ENCODE measurements at places on chromosomes 2 and 18.

GRCh38 chr2:215731108-215731658 lies 282.2 kb downstream of the MREG start:
- no peak for DNase-seq

- no peak for DNase-seq
These were observed 18.7 kb upstream of the DUSP2 start for GRCh38 chr2:96163768-96164429.

DNA sequence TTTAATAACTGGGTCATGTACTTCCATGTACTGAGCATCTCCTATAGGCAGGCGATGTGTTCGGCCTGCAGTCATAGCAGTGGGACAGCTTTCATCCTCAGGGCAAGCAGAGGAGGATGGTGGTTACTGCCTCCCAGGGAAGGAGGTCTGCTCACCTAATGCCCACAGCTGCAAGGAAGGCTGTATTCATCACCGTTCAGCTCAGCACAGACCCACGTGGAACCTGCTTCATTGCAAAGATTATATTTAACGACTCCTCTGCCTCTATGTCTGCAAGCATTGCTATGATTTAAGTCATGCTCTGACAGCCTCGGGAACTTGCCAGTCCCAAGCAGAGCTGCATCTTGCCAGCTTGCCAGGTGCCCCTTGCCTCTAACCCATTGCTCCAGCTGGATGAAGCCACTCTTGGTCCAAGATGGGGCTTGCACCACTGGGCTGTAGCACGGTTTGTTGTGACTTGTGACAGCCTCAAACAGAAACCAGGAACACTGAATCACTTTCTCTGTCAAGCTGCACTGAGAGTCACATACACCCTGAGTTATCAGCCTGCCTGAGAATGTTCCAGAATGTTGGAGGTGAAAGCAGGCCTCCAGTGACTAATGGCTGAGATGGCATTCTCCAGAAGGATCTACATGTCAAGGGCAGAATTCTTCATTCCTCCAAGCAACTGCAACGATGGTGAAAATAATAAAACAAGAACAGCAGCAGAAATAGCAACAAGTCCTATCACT lies 651.1 kb upstream of the ID2 start:
- no peak for DNase-seq

DNA sequence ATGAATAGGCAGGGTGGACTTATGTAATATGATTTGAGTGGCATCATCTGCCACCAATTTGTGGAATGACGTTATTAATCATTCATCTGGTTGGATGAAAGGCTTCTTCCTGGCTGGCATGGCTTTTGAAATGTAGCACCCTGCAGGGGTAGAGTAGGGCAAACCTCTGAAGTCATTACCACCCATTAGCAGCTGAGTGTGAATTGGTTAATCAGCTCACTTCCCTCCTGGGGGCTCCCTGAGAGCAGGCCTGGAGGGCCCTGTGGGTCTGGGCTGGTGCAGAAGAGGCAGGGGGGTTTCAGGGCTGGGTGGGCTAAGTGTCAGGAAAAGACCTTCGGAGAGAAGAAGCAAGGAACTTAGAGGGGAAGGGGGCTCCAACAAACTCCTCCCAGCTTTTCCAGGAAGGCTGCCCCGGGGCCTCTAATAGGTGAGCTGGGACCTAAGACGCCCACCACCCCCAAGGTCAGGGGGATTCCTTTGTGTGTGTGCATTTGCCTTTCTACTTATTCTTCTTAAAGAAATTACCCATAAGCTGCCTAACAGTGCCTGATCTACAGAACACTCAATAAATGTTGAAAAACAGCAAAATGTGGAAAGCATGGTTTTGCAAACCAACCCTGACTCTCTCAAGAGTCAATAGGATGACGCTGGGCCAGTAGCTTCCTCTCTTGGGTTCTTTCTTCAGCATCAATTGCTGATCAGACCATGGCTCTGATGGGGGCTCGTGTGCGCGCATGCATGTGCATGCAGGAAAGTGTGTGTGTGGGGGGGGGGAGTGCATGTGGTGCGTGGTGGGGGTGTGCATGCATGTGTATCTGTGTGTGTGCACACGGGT lies 49.7 kb upstream of the ZNF516 start:
- no peak for DNase-seq

- DNase-seq, result no peak
These were observed 104.6 kb upstream of the COL3A1 start for GRCh38 chr2:188869550-188869949.

DNA sequence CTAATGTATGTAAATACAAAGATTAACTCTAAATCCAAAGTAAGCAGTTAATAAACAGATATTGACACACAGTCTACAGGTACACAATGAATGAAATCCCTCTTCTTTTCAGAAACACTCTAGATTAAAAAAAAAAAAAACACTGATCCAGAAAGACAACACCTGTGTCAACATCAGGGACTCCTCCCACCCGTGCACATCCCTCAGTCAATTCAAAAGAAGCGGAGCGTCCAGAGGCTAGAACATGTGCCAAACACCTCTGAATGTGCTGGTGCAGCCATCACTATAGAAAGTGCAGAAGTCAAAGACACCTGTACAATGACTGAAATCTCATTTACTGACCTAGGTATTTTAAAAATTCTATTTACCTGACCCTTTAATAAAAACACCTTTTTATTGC lies 622.6 kb upstream of the ID2 start:
- DNase-seq, result no peak

DNA sequence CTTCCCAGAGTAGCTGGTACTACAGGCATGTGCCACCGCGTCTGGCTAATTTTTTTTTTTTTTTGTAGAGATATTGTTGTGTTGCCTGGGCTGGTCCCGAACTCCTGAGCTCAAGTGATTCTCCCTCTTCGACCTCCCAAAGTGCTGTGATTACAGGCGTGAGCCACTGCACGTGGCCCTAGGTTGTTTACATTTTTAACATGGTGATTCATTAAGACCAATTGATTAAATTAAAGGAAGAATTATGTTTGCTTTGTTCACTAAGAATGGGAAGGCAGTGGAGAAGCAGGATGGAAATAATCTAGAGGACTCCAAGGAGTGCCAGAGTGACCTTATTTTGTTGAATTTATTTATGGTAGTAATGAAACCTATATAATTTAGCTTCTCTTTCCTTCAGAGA lies 7.5 kb downstream of the LCLAT1 start:
- no peak for DNase-seq

DNA sequence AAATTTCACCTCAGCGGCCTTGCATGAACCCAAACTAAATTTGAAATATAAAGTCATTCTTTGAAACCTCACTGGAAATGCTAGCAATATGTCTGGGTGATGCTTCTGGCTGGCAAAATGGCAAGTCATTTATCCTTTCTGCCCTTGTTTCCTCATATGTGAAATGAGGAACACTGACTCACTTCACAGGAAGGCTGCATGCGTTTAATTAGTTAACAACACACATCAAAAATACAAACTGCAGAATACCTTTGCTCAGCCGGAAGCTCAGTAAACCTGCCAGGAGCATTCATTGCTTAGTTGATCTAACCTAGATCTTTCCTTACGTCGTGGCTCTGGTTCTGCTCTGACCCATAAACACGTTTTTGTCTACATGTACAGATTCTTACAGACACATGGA lies 214.2 kb upstream of the ACVR2A start:
- DNase-seq, result no peak

GRCh38 chr2:199433204-199433832 lies 24.4 kb downstream of the SATB2 start:
- DNase-seq, result no peak

DNA sequence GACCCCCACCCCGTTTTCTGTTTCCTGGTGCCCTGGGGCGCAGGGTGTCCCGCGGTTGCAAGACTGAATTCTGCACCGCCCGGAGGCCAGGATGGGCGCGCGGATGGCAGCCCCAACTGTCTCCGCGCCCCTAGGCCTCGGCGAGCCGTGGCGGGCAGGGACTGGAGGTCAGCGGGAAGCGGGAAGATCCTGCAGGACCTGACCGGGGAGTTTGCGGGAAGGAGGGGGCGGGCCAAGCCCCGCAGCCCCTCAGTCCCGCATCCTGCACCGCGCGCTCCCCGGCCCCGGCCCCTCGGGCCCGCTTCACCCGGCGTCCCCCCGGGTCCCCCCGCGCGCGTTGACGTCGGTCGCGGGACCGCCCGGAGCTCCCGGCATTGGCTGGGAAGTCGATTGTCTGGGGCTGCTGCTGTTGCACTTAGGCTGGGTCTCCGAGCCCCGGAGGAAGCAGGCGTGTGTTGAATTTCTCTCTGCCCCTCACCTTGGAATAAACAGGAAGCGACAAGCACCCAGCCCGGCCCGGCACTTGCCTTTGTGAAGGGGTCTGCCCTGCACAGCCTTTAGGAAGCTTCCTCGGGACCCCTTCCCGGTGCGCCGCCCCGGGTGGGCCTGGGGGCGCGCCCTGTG lies at the start of gene LDLRAD4:
Gene LDLRAD4 (plus strand): TSS at position 393 of the 624 bp plus-strand sequence.
- no peak for DNase-seq

GRCh38 chr2:126752876-126753275 lies 96.9 kb downstream of the GYPC start:
- no peak for DNase-seq

DNA sequence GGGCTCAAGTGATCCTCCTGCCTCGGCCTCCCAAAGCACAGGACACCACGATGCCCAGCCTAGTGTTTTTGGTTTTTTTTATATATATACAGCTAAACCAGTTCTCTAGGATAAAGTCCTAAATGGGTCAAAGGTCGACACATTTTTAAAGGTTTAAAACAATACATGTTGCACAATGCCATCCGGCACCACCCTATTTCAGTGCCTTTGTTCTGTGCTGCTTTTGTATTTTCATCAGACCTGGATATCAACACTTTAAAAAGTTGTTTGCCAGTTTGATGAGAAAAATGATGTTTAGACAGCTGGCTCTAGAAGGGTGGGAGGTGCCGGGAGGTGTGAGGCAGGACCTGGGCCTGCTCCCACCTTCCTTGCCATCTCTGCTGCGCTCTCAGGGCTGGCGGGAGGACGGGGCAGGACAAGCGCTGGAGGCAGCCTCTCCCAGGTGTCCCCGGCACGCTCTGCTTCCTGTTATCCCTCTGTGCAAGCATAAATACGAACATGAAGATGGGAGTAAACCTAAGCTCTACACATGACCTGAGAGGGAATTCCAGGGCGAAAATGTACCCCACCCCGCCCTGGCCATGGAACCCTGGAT lies 103.7 kb downstream of the HS6ST1 start:
- no peak for DNase-seq

GRCh38 chr2:231489990-231490389 lies 25.7 kb upstream of the NCL start:
- DNase-seq, result no peak

GRCh38 chr18:70289351-70290312 lies 787 bp downstream of the SOCS6 start:
- no peak for DNase-seq

GRCh38 chr2:216107320-216107719 lies 1.8 kb upstream of the XRCC5 start:
- no peak for DNase-seq

DNA sequence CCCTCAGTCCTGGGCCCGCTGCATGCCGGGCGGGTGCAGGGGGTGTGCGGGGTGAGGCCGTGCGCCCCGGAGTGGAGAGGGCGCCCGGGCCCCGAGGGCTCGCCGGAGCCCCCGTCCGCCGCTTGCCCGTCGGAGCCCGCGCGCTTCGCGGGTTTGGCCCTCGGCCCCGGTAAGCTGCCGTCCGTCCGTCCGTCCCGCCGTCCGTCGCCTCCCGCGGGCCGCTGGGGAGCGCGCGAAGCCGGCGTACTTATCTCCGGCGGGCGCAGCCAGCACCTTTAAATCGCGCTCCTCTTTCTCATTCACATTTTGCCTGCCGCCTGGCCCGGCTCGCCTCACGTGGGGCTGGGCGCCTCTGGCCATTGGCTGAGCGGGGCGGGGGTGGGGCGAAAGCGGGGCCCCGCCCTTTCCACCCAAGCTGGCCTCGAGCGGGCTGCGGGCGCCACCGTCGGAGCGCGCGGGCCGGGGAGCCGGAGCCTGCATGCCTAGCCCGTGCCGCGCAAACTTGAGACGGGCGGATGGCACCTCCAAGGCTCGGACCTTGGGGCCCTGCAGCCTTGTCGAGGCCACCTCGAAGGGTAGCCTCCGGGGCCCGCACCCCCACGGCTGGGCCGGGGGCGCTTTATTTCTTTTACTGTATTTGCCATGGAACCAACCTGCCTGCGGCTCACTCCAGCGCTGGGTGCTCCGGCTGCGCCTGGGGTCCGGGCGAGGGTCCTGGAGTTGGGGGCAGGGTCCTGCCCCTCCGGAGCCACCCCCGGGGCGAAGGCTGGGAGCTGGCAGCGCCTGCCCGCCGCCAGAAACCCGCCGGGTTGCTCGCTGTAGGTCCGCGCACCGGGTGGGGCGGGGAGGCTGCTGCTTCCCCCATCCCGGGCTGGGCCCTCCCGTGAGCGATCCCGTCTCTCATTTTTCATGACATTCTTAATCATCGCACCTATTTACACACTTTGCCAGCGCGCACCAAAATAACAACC lies at the start of gene GBX2:
Gene GBX2 (minus strand): TSS at position 277 of the 971 bp plus-strand sequence. CDS start 415 bp downstream, outside the sequence.
- no peak for DNase-seq

DNA sequence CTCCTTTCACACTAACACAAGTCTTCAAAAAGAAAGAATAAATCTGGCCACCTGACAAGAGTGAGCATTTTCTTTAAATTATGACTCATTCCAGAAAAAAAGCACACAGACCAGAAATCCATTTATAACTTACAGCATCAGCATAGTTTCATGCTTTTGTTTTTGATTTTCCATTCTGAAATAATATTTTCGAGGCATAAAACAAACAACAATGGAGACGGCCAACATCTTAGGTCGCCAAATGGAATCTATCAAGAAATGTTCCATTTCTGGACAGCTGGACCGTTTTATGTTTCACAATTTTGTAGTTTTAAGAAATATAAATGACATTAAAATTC lies 165.4 kb upstream of the ZFP36L2 start:
- no peak for DNase-seq

DNA sequence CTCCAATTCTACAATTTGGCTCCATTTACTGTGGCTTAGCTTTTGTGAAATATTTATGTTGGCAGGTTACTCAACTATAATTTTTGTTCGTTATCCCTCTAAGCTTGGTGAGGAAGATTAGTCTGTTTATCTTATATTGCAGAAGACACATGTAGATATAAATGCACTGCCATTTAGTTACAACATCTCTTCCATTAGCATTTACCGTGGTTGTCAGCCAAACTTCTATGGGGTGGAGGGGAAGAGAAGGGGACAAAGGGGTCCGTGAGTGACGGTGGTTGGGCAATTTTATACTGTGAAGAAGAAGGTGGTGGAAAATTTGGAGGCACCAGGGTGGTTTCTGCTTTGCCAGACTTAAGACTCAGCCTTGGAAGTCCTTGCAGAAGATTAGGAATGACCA lies 117.6 kb upstream of the CXCR4 start:
- no peak for DNase-seq

- DNase-seq, result no peak
These were observed 169.2 kb upstream of the SMAD2 start for GRCh38 chr18:48099481-48100164.

DNA sequence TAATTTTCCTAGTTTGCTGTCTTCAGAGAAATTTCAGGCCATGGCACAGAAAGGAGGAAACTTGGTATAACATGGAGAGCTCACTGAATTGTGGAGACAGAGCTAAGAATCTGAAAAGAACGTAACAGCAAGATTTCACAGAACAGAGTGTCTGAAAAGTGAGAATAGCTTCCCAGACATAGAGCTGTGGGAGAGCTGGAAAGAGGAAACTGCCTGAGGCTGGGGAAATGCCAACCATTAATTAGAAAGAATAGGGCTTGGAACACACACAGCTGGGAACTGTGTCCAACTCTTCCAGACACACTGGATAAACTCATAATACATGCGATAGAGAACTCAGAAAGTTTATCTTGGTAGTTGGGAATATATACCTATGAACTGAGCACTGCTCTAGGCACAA lies 51.6 kb upstream of the KYNU start:
- DNase-seq, result peak; percentile 3
